ENCODE measurements at places on chromosomes 7 and 10. TPM values are rescaled to one million over a fixed set of nuclear protein-coding genes. Genes with fewer than 3 reads are reported as not detected.

DNA sequence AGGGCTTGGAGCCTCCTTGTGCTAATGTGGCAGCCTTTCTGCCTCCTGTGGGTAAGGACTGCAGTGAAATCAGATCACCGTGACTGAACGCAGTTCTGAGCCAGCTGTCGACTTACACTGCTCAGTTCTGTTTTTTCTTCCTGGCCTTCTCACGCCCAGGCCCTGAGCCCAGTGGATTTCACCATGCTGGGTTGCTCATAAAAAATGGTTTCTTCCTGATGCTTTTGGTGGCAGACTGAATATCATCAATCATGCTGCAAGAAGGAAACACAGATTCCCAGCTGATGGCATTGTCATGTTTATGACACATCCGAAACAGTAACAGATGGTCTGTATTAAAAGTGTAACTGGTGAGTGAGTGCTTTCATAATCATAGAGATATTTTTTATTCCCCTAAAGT is 389.6 kb downstream of the GALNT17 start:
- H3K27me3 ChIP-seq, result no peaks in the 10 kb centered on the region
- H3K4me1 ChIP-seq, result no peaks in the 10 kb centered on the region
- H3K36me3 ChIP-seq, result peaks cover 10% of the 10 kb centered on the region
- no peak overlapping the region for H3K27ac ChIP-seq
- no peak overlapping the region for H3K4me3 ChIP-seq

GRCh38 chr7:50959991-50960390 is 177.3 kb upstream of the GRB10 start:
- H3K36me3 ChIP-seq, result peaks cover 2% of the 10 kb centered on the region
- H3K27ac ChIP-seq, result no peak overlapping the region
- no peaks in the 10 kb centered on the region for H3K27me3 ChIP-seq
- H3K4me3 ChIP-seq, result no peak overlapping the region

DNA sequence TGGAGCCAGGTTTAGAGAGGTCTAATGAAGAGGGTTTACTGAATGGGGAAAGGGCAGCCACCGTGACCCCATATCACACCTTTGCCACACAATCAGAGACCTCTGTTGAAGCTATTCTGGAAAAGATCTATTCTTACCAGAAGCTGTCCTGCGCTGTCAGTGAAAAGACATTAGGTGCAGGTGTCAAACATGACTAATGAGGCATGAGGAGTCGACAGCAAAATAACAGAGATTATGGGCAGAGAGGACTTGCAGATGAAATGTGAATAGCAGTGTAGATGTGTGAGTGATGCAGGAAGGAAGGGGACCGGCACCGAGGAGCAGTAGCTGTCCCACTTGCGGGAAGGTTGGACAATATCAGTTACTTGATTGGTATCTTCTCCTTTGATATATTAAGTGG is 627.7 kb upstream of the GALNT17 start:
- H3K27me3 ChIP-seq, result no peaks in the 10 kb centered on the region
- no peaks in the 10 kb centered on the region for H3K36me3 ChIP-seq
- H3K27ac ChIP-seq, result no peak overlapping the region
- H3K4me1 ChIP-seq, result peaks cover 22% of the 10 kb centered on the region
- no peak for DNase-seq

GRCh38 chr7:28759475-28759971 is 198.6 kb downstream of the TRIL start:
- peak overlapping the region; percentile 9 for H3K4me3 ChIP-seq
- no peaks in the 10 kb centered on the region for H3K27me3 ChIP-seq
- no peak for DNase-seq
- H3K27ac ChIP-seq, result no peak overlapping the region
- H3K4me1 ChIP-seq, result peaks cover 34% of the 10 kb centered on the region

- no peak overlapping the region for H3K27ac ChIP-seq
- DNase-seq, result no peak
- H3K27me3 ChIP-seq, result no peaks in the 10 kb centered on the region
- H3K4me1 ChIP-seq, result peaks cover 4% of the 10 kb centered on the region
- H3K4me3 ChIP-seq, result no peak overlapping the region
Observed at GRCh38 chr7:80896906-80897598, 21.8 kb downstream of the SEMA3C start.

DNA sequence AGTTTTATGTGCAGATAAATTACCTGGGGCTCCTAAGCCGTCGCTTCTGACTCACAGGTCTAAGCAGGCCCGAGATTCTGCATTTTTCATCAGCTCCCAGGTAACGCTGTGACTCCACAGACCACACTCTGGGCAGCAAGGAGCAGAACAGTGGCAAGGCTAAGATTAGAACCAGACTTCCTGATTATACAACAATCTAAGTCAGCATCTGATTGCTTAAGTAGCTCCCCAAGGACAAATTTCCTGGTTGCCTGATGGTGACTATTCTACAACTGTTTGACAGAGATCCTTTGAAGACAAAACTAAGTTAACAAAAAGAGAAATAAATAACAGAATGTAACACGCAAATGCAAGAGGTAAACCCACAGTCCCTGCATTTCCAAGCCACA is 69.0 kb downstream of the CREB3L2 start:
- H3K4me1 ChIP-seq, result peaks cover 41% of the 10 kb centered on the region
- no peak overlapping the region for H3K27ac ChIP-seq
- DNase-seq, result no peak
- H3K4me3 ChIP-seq, result no peak overlapping the region
- H3K27me3 ChIP-seq, result no peaks in the 10 kb centered on the region

The TMEM273 gene
- total RNA-seq, result 0.37 TPM

The ZNF92 gene
- 28.7 TPM for total RNA-seq

Data from neural crest cell (in vitro differentiated cells).